ENCODE measurements at places on chromosomes 2 and 18. TPM values are rescaled to one million over a fixed set of nuclear protein-coding genes. Genes with fewer than 3 reads are reported as not detected.
A peak's percentile ranks its signal among the peaks of the same experiment; 100 is the strongest.

The CXCR1 gene
- not detected for total RNA-seq

The SLC19A3 gene
- 1.7 TPM for total RNA-seq

DNA sequence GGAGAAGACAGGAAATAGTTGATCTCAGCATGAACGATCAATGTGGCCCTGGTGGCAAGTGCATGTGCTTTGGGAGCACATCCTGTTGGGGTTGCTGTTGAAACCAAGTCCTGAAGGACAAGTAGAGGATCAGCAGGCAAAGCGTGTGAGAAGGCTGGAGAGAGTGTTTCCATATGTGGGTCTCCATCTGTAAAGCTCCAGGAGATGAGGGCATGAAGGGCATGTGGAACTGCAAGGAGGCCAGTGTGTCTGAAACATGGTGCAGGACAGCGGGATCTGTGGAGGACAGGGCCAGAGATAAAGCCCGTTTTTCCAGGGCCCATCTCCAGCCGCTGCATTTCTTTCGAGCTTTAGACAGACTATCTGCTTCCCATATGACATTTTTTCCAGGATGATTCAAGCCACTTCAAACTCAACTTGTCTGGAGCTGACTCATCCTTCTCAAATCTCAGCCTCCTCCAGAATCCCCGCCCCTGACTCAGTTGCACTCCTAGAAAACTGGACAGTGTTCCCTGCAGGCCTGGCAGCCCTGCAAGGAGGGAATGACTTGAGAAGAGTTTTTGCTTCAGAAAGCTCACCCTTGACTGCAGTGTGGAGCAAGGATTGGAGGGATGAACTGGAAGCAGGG, 226.1 kb downstream of the VAPA start:
- no peak for DNase-seq

- DNase-seq = peak; percentile 89
These were observed 120.8 kb downstream of the GLI2 start for GRCh38 chr2:120856421-120856862.

The MC2R gene
- total RNA-seq = not detected

DNA sequence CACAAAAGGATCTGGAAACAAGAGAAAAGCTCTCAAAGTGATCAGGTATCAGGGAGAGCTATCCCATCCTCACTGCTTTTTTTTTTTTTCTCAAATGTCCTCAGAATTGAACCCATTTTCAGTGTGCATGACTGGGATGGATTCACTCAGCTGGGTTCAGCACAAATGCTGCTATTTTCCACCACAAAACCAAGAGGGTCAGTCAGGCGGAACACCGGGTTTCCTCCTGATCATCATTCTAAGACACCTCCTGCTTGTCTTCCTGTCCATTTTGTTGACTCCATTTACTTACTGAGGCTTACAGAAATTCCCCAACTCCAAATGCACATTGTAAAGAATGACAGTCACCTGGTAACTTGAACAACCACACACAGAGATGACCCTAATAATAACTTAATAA, 39.9 kb downstream of the CYRIA start:
- no peak for DNase-seq

GRCh38 chr2:192051533-192051932, 143.2 kb downstream of the TMEFF2 start:
- no peak for DNase-seq

The MEIS1 gene
- total RNA-seq = 0.15 TPM

DNA sequence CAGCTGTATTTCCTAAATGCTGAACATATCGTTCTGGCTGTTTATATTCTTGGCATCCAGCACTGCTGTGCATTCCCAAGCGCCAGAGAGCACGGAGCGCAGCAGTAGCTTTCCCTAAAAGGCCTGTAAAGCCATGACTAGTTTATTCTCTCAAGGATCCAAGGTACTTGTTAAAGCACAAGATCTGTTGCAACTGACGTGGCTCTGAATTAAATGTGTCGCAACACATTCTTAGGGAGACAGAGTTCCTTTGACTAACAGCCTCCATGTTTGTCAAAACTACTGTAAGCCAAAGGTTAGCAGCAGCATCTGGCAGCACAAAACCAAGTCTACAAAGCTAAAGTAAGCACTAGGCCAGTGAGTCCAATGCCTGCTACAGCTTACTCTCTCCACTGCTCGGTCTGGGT, 188.6 kb upstream of the FN1 start:
- no peak for DNase-seq

DNA sequence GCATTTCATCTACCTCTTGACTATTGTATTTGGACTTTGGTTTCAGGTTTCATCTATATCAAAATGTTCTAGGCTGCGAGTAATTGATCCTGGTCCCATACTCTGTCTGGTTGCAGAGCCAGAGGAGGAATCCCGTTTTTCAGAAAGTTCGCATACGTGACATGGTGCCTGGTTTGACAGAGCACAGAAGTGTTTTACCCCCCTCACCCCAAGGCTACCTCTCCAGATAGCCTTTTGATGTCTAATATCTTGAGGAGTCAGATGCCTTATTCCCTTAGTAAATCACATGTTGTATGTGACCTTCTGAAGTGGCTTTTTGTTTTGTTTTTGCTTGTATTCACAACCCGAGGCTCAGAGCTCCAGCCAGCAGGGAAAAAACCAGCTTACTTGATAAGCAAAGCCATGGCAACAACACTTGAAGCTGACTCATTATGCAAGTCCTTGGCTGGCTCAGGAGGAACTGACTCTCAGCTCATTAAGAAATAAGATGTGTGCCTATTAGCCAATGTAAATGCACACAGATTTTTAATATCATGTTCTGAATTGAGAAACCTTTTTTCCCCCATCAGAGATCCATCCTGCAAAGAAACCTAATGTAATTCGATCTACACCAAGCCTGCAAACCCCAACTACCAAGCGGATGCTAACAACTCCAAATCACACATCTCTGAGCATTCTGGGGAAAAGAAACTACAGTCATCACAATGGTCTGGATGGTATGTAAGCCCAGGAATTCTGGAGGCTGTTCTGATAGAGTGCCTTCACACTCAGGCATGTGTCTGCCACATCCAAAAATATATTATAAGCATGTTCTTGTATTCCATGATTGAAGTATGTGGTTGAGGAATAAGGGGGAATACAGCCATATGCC, 41.4 kb downstream of the OXER1 start:
- DNase-seq = no peak

GRCh38 chr2:118732432-118732831, 115.0 kb downstream of the EN1 start:
- DNase-seq = no peak
